ENCODE measurements at places on chromosomes 13 and 19. TPM values are rescaled to one million over a fixed set of nuclear protein-coding genes. Genes with fewer than 3 reads are reported as not detected.

Gene SULT2B1
- 295 TPM for polyA plus RNA-seq

Gene DNMT1
- 42.6 TPM for polyA plus RNA-seq

Gene LAIR1
- polyA plus RNA-seq = 2.0 TPM

Gene NCR1
- polyA plus RNA-seq = not detected

Gene ZNF850
- polyA plus RNA-seq = 0.13 TPM

Gene ETV2
- 3.4 TPM for polyA plus RNA-seq

Gene CKM
- 0.74 TPM for polyA plus RNA-seq

Data from esophagus (tissue), 2 donors.